ENCODE measurements at places on chromosomes 3 and 15. TPM values are rescaled to one million over a fixed set of nuclear protein-coding genes. Genes with fewer than 3 reads are reported as not detected.

FBXW12 gene
- not detected for total RNA-seq

MAGI1 gene
- 41.3 TPM for total RNA-seq

LMAN1L gene
- total RNA-seq: not detected

STAB1 gene
- total RNA-seq: 0.59 TPM
